ENCODE measurements at places on chromosomes 2 and 18.

GRCh38 chr2:182952741-182953450 lies 85.4 kb downstream of the NCKAP1 start:
- DNase-seq = no peak

DNA sequence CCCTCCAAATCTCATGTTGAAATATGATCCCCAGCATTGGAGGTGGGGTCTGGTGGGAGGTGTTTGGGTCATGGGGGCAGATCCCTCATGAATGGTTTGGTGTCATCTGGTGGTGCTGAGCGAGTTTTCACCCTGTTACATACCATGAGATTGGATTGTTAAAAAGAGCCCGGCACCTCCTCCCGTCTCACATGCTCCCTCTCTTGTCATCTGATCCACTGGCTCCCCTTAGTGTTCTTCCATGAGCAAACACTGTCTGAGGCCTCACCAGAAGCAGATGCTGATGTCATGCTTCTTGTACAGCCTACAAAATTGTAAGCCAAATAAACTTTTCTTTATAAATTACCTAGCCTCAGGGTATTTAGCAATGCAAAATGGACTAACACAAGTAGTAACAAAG lies 405.0 kb upstream of the SLC39A10 start:
- DNase-seq = no peak

DNA sequence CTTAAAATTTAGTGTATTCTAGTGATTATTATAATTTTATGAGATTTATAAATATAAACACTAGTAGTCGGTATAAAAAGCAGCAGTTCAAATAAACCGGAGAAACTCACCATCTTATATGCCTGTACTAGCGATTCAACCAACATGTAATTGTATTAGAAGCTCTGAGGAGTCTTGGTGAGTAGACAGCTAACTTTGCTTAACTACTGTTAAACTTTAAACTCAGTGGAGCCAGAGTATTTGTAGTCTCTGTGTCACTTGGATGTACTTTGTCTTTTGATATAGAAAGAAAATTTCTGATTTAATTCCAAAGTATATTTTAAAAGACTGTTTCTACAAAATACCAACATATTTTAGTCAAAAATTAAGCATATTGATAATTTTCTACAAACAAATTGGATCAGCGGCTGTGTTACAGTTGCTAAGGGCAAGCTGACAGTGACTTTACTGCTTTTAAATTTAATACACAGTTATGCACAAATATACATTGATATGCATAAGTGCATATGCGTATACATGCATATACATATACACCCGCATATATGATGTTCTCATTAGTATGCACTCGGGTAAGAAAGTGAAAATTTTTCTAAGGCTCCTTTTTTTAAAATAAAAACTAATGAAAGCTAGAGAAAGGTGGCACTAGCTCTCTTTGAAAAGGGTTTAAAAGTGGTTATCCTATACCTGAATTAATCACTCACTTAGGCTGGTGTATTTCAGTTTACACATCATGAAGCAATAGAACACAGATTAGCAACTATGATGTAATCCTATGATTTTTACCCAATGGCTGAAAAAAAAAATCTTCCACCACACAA lies 374.5 kb downstream of the NCKAP5 start:
- no peak for DNase-seq

DNA sequence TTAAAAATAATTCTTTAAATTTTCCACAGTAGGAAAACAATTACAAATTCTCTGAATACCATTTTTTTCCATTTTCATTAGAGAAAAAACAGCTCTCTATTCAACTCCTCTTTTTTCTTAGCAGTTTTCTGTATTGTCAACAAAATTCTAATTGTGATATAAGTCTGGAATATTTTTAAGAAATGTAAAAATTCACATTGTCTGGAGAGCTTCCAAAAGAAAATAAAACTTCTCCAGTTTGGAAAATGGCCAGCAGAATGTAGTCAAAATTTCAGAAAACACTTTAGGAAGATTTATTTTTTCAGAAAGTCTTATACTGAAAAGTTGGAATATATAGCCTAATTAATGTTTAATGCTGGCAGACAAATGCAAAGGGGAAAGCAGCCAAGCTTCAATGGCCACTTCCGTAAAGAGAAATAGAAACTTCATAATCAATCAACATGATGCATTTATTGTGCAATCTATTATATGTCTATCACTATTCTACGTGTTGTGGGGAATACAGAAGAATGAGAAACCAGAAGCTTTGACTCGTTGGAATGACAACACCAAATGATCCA lies 733.2 kb upstream of the PKDCC start:
- no peak for DNase-seq

DNA sequence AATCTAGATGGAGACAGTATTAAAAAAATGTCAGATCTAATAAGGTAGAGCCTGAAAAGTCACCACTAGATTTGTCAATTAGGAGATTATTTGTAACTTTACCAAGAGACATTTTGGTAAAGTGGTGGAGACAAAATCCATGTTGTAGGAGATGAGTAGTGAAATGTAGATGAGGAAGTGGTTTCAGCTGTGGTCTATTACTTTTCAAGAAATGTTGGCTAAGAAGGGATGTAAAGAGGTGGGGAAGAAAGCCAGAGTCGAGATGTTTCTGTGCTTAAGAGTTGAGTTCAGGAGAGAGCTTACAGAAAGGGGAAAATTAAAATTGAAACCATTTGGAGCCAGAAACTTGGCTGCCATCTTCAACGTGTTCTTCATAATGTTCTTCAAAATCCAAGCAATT lies 22.2 kb downstream of the ACVR2A start:
- DNase-seq = no peak

- no peak for DNase-seq
Measured at GRCh38 chr18:7926526-7926925, 359.4 kb downstream of the PTPRM start.

DNA sequence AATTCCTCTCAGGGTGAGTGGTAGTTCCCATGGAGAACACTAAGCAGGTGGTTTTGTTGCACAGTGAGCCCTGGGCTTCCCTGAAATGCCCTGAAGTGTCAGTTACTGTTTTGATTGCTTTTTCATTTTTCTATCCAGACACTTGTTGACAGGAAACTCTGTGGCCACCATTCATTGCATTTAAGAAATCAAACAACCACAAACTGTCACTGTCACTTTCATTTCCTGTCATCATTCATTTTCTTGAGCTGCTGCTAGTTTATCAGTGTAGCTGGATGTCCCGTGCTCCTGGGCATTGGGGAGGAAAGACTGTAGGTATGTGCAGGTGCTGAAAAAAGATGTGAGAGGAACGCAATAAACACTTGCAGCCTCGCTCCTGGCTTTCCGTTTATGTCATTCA lies 891.6 kb upstream of the ZEB2 start:
- DNase-seq = no peak

DNA sequence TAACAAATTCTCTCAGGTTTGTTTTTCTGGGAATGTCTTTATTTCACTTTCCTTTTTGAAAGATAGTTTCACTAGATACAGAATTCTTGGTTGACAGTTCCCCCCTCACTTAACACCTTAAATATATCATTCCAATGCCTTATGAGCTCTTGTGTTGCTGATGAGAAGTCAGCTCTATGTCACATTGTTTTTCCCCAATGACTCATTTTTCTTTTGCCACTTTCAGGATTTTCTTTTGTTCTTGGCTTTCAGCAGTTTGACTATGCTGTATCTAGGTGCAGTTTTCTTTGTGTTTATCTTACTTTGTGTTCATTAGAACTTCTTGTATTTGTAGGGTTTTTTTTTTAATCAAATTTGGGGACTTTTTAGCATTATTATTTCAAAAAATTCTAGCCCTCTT lies 5.6 kb upstream of the RALBP1 start:
- DNase-seq = no peak

- peak; percentile 57 for DNase-seq
Measured at GRCh38 chr2:1886405-1886992, 142.2 kb upstream of the PXDN start.

GRCh38 chr2:9110893-9111569 lies 95.6 kb upstream of the ASAP2 start:
- no peak for DNase-seq

DNA sequence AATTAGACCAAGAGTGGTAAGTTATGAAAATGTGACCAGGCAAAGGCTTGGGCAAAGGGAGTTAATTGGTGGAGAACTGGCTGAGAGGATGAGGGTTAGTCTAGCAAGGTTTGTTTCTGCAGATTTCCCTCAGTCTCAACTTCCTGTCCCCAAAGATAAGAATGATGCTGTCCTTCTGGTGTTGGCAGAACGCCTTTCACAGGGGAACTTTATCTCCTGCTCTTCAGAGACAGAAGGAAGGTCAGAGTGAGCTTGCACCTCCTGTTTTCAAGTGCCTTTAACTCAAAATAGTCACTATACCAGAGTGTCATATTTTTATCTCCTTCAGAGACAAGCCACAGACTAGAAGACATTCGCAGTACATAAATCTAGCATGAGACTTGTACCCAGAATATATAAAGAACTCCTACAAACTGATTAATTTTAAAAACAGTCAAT lies 95.7 kb downstream of the TEX51 start:
- DNase-seq = no peak

GRCh38 chr2:41475959-41476358 lies 571.9 kb upstream of the PKDCC start:
- DNase-seq = no peak

DNA sequence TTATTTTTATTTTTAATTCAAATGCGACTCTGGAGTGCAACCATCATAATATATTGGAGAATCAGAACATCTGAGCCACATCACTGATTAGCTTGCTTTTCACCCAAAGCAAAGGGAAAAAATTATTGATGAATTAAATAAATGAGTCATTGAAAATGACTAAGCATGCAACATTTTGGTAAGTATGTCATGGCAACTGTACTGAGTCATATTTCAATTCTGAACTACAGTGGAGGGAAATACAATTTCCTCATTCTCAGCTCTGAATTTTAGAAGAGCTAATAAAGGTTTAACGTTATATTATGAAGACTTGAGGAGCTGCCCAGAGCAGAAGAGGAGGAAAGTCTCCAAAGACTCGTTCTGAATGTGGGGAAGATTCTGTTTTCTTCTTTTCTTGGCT lies 89.6 kb upstream of the CCDC68 start:
- no peak for DNase-seq

- no peak for DNase-seq
Measured at GRCh38 chr2:142140434-142140845, 9.6 kb upstream of the LRP1B start.

All from transverse colon (tissue), 4 donors.